Progenitor cell of endocrine pancreas (in vitro differentiated cells): ENCODE measurements at places on chromosomes 5 and 9.
A peak's percentile ranks its signal among the peaks of the same experiment; 100 is the strongest.

DNA sequence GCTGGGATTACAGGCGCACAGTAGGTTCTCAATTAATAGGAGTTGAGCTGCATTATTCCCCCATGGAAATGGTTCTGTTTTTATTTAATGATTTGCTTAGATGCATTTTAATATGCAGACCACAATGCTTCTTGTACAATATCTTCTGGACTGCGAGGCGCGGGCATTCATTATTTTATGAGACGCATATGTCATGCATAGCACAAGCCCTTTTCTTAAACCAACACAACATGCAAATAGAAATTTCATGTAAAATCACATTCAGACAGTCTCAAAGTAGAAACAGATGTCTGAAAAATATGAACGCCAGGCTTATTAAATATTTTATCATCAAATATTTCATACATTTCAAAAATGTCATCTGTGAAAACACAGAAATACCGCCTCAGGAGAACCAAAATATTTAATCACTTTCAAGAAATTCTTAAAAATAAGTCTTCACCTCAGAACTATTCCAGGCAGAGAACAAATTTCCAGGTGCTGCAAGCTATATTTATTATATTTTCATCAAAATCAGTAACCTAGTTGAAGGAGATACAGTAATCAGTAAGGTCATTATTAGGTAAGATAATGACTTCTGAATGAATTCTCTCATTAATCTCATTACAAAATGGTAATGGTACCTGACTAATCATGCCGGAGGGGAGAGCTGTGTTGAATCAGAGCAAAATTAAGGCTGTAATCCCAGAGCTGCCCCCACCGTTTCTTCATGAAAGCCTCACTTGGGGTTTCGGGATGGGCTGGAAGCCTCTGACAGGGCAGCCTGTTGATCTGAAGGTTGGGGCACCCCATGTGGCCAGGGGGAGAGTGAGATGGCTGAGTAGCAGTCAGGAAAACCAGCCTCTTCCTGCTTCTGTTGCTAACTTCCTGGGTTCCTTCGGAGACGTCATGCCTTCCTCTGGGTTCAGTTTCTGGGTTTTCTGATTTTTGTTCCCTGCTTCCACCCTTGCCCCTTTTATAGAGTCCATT lies 133.9 kb upstream of the ZNF618 start:
- H3K36me3 ChIP-seq: no peaks in the 10 kb centered on the region
- no peak overlapping the region for H3K27ac ChIP-seq
- DNase-seq: no peak
- H3K4me3 ChIP-seq: no peak overlapping the region
- H3K4me1 ChIP-seq: peaks cover 2% of the 10 kb centered on the region
- peaks cover 19% of the 10 kb centered on the region for H3K27me3 ChIP-seq

- no peak overlapping the region for H3K27ac ChIP-seq
- no peaks in the 10 kb centered on the region for H3K4me1 ChIP-seq
- no peak overlapping the region for H3K4me3 ChIP-seq
- peaks cover 1% of the 10 kb centered on the region for H3K36me3 ChIP-seq
- H3K27me3 ChIP-seq: peaks cover 11% of the 10 kb centered on the region
These were observed 248.5 kb upstream of the PANK3 start for GRCh38 chr5:168827636-168828035.

- no peak overlapping the region for H3K27ac ChIP-seq
- no peak for DNase-seq
- H3K4me3 ChIP-seq: no peak overlapping the region
- H3K36me3 ChIP-seq: peaks cover 2% of the 10 kb centered on the region
These were observed 222.7 kb downstream of the MAST4 start for GRCh38 chr5:66818935-66819328.

DNA sequence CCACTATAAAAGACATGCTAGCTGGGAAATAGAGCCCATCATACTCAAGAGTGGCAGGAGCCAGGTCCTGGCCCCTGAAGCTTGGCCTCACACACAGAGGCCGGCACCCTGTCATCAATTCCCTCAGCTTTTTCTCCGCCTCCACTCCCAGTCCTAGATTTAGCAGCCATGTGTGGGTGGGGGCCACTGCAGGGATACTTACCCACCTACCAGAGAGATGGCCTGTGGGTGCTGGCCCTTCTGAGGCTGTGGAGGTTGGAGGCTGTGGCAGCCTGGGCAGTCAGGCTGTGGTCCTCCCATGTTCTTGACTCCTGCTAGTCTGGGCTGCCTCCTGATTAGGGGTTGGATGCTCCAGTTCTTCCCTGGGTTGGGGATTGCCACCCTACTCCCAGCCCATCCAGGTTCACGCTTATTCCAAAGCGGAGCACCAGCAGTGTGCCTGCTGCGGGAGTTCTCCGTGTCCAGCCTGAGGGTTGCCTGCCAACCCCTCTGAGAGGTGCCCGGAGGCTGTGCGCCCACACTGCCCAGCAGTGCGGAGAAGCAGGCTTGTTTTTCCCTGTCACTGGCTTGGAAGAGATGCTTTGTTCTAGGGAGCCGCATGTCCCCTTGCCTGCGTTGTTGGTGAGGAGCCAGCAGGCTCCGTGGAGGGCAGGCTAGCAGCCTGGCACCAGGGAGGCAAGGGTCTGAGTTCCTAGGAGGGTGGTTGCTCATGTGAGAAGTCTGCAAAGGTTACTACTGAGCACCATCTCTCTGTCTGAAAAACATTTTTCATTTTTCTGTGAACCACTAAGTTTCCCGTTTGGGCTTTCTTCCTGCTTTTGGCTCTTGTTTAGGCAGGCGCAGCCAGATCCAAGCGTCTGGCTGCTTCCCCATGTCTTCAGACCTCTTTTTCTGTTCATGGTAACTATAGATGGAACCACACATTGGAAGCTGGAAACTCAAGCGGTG lies 7.5 kb downstream of the SLC22A5 start:
- H3K36me3 ChIP-seq: peaks cover 2% of the 10 kb centered on the region
- H3K4me3 ChIP-seq: no peak overlapping the region
- DNase-seq: no peak
- H3K27me3 ChIP-seq: no peaks in the 10 kb centered on the region
- peak overlapping the region; percentile 56 for H3K27ac ChIP-seq

GRCh38 chr5:55969956-55970355 lies 24.8 kb downstream of the IL6ST start:
- peak overlapping the region; percentile 54 for H3K27ac ChIP-seq
- DNase-seq: no peak
- H3K4me1 ChIP-seq: no peaks in the 10 kb centered on the region
- H3K36me3 ChIP-seq: peaks cover 14% of the 10 kb centered on the region
- H3K4me3 ChIP-seq: no peak overlapping the region

- no peak for DNase-seq
- peaks cover 2% of the 10 kb centered on the region for H3K36me3 ChIP-seq
- H3K27me3 ChIP-seq: peaks cover 31% of the 10 kb centered on the region
- peaks cover 13% of the 10 kb centered on the region for H3K4me1 ChIP-seq
These were observed 103.4 kb downstream of the ADAMTS2 start for GRCh38 chr5:179241764-179242370.

- no peaks in the 10 kb centered on the region for H3K36me3 ChIP-seq
- H3K27ac ChIP-seq: no peak overlapping the region
- DNase-seq: no peak
- H3K4me3 ChIP-seq: no peak overlapping the region
These were observed 58.7 kb downstream of the CCDC192 start for GRCh38 chr5:127761869-127762268.

DNA sequence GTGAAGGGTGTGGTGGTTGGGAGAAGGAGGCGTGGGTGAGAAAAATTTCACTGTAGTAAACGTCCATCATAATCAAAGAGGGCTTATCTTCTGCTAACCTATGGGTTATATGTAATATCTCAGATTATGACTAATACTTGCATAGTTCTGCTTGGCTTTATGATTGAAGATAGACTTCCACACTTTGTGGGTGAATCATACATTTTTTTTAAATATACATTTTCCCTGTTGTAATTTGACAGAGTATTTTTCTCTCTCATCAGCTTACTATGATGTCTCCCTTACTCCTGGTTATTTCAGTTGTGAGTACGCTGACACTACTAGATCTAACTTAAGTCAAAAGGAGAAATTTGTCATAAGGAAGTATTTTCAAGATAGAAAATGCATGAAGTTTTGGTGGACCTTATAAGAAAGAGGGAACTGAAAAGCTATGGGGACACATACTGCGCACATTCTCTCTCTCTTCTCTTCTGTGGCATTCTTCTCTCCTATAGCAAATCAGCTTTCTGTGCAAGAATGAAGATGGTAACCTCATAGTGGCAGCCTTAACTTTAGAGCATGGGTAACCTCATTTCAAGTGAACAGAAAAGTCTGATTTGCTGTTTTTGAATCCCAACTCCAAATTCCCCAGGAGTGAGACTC lies 4.9 kb upstream of the JAK2 start:
- no peak for DNase-seq
- peaks cover 8% of the 10 kb centered on the region for H3K4me1 ChIP-seq
- peaks cover 23% of the 10 kb centered on the region for H3K27me3 ChIP-seq
- no peak overlapping the region for H3K27ac ChIP-seq

GRCh38 chr5:66861402-66861801 lies 265.2 kb downstream of the MAST4 start:
- DNase-seq: no peak
- no peaks in the 10 kb centered on the region for H3K4me1 ChIP-seq
- no peak overlapping the region for H3K4me3 ChIP-seq
- H3K27ac ChIP-seq: no peak overlapping the region
- no peaks in the 10 kb centered on the region for H3K36me3 ChIP-seq

- peaks cover 26% of the 10 kb centered on the region for H3K36me3 ChIP-seq
- no peaks in the 10 kb centered on the region for H3K4me1 ChIP-seq
- H3K27ac ChIP-seq: no peak overlapping the region
- no peak overlapping the region for H3K4me3 ChIP-seq
- H3K27me3 ChIP-seq: no peaks in the 10 kb centered on the region
These were observed 23.5 kb downstream of the ODF2 start for GRCh38 chr9:128479262-128479661.

DNA sequence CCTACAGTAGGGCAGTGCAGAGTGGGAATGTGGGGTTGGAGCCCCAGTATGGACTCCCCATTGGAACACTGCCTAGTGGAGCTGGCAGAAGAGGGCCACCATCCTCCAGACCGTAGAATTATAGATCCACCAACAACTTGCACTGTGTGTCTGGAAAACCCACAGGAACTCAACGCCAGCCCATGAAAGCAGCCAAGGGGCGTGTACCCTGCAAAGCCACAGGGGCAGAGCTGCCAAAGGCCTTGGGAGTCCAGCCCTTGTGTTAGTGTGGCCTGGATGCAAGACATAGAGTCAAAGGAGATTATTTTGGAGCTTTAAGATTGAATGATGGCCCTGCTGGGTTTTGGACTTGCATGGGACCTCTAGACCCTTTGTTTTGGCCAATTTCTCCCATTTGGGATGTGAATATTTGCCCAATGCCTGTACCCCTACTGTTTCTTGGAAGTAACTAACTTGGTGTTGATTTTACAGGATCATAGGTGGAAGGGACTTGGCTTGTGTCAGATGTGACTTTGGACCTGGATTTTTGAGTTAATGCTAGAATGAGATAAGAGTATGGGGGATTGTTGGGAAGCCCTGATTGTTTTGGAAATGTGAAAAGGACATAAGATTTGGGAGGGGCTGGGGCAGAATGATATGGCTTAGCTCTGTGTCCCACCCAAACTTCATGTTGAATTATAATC lies 266.8 kb downstream of the SEMA5A start:
- no peaks in the 10 kb centered on the region for H3K4me1 ChIP-seq
- peaks cover 4% of the 10 kb centered on the region for H3K36me3 ChIP-seq
- no peak for DNase-seq
- H3K4me3 ChIP-seq: no peak overlapping the region

GRCh38 chr5:131364507-131365050 lies 100.7 kb downstream of the CDC42SE2 start:
- no peak overlapping the region for H3K4me3 ChIP-seq
- DNase-seq: no peak
- H3K4me1 ChIP-seq: no peaks in the 10 kb centered on the region
- H3K36me3 ChIP-seq: peaks cover 16% of the 10 kb centered on the region
- H3K27ac ChIP-seq: no peak overlapping the region

DNA sequence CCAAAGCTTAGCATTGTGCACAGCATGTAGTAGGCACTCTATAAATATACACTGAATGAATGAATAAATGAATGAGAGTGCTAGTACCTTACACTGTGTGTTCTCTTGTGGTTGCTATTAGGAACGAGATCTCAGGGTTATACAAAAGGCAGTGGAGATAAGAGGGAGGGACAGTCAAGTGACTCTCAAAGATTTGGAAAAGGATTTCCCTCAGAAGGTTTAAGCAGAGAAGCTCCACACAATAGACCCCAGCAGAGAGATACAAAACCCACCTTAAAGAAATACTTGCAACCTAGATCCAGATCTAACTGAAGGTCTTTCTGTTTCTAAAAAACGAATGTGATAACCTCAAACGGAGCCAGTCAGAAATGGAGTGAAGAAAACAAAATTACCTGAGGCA lies 11.8 kb upstream of the EFNA5 start:
- peaks cover 9% of the 10 kb centered on the region for H3K27me3 ChIP-seq
- H3K27ac ChIP-seq: no peak overlapping the region
- H3K4me3 ChIP-seq: no peak overlapping the region
- DNase-seq: no peak

GRCh38 chr9:132562306-132562573 lies 20.2 kb upstream of the BARHL1 start:
- peaks cover 1% of the 10 kb centered on the region for H3K36me3 ChIP-seq
- H3K4me3 ChIP-seq: no peak overlapping the region
- H3K4me1 ChIP-seq: peaks cover 1% of the 10 kb centered on the region
- peaks cover 35% of the 10 kb centered on the region for H3K27me3 ChIP-seq
- DNase-seq: no peak

DNA sequence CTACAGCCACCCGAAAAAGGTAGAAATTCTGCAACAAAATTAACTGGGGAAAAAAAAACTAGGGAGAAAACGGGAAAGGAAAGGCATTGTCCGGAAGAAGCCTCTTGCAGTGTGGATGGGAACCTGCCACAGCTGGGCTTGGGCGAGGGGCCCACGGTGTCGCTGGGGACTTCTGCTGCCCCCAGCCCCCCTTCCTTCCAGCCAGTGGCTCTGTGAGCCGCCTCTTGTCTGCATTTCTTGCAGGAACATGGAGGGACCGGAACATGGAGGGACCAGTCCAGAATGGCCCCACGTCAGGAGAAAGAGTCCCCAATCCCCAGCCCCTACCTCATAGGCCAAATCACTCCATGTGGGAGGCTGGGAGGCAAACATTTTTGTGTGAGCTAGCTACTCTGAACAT lies 36.9 kb upstream of the EXOC3 start:
- no peak overlapping the region for H3K4me3 ChIP-seq
- H3K36me3 ChIP-seq: no peaks in the 10 kb centered on the region
- no peak for DNase-seq

- H3K27me3 ChIP-seq: no peaks in the 10 kb centered on the region
- no peak for DNase-seq
- no peak overlapping the region for H3K27ac ChIP-seq
- no peak overlapping the region for H3K4me3 ChIP-seq
- H3K36me3 ChIP-seq: peaks cover 16% of the 10 kb centered on the region
These were observed 29.4 kb downstream of the ZNF131 start for GRCh38 chr5:43150075-43150474.

DNA sequence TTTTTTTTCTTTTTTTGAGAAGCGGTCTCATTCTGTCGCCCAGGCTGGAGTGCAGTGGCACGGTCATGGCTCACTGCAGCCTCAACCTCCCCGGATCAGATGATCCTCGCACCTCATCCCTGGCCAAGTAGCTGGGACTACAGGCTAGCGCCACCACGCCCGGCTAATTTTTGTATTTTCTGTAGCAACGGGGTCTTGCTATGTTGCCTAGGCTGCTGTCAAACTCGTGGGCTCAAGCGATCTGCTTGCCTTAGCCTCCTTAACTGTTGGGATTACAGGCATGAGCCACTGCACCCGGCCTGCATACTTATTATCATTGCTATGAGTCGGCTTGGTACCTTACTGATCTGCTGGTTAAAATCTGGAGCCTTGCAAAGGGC lies 790 bp upstream of the IARS1 start:
- H3K27ac ChIP-seq: peak overlapping the region; percentile 99
- H3K4me1 ChIP-seq: peaks cover 42% of the 10 kb centered on the region
